ENCODE measurements at places on chromosomes 2 and 18.

- no peak for DNase-seq
These were observed 1364.0 kb upstream of the NRXN1 start for GRCh38 chr2:52395912-52396311.

DNA sequence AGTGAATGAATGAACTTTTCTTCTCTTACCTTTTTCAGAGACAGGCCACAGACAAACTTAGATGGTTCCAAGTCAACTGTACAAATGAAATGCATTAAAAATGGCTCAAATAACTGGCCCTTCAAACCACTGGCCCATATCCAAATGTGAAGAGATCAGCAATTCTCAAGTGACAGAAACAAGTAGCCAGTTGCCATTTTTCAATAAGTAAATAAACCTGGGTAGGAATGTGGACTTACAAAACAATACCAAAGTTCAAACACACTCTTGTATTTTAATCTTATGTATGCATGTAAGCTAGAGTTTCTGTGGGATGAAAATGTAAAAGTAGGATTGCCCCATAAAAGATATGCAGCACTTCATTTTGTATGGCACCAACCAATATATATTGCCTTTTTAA, 129.2 kb downstream of the MEP1B start:
- DNase-seq = no peak

DNA sequence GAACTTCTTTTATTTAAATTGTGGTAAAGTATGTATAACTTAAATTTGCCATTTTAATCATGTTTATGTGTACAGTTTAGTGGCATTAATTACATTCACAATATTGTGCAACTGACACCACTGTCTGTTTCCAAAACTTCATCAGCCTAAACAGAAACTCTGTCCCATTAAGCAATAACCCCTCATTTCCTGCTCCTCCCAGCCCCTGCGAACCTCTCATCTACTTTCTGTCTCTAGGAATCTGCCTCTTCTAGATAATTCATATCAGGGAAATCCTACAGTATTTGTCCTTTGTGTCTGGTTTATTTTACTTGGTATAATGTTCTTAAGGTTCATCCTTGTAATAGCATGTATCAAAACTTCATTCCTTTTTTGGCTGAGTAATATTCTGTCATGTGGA, 75.1 kb downstream of the BOLA3 start:
- DNase-seq = no peak

DNA sequence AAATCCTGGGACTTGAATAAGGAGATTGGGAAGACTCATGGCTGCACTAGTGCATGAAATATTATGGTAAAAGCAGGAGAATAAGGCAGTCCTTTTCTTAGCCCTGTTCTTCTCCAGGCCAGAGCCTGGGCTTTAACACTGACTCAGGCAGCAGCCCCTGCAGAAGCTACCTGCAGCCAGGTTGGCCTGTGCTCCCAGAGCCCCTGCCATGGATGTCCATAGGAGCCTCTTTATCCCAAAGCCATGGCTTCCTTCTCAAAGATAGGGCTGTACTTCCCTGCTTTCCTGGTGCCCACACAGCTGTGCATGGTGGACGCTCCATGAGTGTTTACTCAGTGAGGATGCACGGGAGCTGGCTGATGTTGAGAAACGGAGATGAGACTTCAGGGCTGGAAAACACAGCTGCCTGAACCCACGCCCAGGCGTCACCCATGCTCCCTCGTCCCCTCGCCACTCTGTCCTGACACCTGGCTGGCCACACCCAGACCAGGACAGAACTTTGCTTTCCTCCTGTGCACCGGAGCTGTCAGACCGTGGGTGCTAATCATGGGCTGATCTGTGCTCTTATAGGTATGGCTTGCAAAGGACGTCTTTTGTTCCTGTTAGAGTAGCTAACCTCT, 135.5 kb downstream of the GLI2 start:
- DNase-seq = no peak

- DNase-seq = no peak
These were observed 106.4 kb downstream of the SCN9A start for GRCh38 chr2:166269322-166269721.

GRCh38 chr2:120794716-120795115, 59.0 kb downstream of the GLI2 start:
- no peak for DNase-seq

DNA sequence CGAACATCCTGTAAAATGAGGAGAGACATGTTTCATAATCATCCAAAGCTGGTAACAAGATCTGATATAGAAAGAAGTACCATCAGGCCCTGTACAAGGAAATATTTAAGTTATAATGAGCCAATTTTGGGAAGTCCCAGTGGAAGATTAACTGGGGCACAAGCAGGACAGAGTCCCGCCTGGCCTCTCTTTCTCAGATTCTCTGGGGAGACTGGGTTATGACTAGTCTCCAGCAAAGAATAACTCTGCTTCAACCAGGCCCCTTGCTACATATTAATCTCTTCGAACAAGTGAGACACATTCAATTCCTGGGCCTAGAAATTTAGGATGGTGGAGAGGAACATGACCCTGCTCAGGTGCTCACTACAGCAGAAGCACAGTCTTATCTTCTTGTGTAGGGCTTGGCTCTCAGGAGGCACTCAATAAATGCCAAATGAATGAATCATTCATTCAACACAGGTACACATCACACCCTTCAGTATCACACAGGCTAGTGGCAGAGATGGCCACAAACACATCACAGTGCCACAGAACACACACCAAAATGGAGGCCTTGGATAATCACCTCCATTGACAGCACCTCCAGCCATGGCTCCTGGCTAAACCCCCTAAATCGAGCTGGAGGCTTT, 46.4 kb upstream of the RNF152 start:
- no peak for DNase-seq

- no peak for DNase-seq
These were observed 151.4 kb downstream of the RPIA start for GRCh38 chr2:88842656-88843460.

DNA sequence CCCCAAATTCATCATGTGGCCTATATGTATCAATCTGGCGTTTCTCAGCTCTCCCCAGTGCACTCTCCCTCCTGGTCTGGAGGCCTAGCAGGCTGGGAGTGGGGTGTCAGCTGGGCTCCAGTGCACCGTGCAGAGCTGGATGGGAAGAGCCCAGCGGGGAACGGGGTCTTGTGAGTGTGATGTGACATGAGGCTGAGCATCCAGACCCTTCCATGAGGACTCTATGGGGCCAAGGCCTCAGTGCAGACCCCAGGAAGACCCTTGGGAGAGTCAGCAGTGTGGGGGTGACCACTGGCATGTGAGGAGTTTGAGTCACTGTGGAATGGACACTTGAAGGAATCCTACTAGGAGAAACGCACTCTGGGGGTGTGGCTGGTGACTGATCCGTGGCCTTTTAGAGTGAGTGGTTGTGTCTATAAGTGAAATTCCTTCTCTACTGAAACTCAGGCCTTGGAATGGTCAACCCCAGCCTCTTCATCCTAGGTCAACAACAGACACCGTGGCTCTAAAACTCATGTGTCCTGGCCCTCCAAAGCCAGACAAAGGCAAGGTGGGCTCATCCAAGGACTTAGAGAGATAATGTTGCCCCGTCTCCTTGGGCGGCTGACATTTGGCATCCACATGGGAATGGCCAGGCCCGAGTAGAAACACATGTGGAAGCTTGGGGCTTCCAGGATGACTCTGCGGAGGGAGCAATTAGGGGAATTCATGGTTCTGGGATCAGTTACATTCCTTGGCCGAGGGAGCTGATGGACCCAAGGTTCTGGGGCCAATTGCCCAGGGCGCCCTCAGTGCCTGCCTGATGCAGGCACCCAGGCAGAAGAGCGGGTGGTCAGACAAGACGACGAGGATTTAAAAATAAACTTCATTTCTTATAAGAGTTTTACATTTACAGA, 156.0 kb upstream of the TWIST2 start:
- DNase-seq = no peak

- no peak for DNase-seq
These were observed 1364.9 kb upstream of the NRXN1 start for GRCh38 chr2:52396836-52397235.

- DNase-seq = no peak
These were observed 48.0 kb downstream of the ABI2 start for GRCh38 chr2:203376173-203376572.

DNA sequence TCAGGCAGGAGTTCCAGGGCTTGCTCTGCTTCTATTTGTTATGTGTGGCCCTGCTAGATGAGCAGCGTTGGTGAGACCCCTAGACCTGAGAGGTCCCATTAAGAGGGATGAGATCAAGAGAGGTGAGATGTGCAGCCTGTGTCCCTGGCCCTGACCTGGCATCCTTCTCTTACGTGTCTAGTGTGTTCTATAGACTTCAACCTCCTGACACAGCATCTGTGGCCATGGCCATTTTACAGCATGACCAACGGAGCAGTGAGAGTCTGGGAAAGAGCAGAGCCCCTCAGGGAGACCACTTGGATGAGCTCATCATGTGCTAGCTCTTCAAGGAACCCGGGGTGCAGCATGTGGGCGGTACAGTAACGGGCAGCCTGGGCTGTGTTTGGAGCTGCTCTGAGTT, 32.7 kb upstream of the ASPRV1 start:
- peak; percentile 29 for DNase-seq

DNA sequence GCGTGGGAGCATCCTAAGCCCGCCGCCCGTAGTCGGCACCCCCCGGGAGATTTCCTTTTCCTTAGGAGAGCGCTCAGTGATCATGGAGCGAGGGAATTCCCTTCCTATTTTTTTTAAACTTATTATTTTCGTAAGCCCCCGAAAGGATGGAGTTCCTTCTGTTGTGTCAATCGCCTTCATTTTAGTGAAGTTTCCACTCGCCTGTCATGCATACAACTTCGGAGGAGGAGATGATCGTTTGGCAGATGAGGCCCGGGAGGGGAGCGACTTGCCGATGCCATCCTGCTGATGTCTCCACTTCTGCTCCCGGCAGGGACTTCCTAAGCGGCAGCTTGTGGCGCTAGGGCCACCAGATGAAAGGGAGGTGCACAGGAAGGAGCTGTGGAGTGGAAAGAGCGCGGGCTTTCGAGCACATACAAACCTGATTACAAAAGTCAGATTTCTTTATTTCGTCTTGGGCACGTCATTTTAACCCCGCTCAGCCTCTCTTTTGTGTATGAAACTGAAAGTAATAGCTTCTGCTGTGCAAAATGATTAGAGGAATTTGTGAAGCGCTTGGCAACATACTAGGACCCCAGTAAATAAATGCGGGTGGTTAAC, at the start of gene ADGRF3:
TSS of gene ADGRF3 (minus strand) at position 336 of the 600 bp plus-strand sequence. CDS start 555 bp downstream, outside the sequence.
- DNase-seq = peak; percentile 79

GRCh38 chr18:63298400-63299365, 20.9 kb downstream of the BCL2 start:
- DNase-seq = no peak

GRCh38 chr2:17800693-17801458, 15.4 kb upstream of the MSGN1 start:
- no peak for DNase-seq

GRCh38 chr2:182540252-182540651, 113.4 kb upstream of the PDE1A start:
- DNase-seq = no peak

GRCh38 chr2:38269421-38269820, 107.7 kb downstream of the ATL2 start:
- no peak for DNase-seq

GRCh38 chr2:191246820-191247380, 1.7 kb downstream of the MYO1B start:
- no peak for DNase-seq

DNA sequence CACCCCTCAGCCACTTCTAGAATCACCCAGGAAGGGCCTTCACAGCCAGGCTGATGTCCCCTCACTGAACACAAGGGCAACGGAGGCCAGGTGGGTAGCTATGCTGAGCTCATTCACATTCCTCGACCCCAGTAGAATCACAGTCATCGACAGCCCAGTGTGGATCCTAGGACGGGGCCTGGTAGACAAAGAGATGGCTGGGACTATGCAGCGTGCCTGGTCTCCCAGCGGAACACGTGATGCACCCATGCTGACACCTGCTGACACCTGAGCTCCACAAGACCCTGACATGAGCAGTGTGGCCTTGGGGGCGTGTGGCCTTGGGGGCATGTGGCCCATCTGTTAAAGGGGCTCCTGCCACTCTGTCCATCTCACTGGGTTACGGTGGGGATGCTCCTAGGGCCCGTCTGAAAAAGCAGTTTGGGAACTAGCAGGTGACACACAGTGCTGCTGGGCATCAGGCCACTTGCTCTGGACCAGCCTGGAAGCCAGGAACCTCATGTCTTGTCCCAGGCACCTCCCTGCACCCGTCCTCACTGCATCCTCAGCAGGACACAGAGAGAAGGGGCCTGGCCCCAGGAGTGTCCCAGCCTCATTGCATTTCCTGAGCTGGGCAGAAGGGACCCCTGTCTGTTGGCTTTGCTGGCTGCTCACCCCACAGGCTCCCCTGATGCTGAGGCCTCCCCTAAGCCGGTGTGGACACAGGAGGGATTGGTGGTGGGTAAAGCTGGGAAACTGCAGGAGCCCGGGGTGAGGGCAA, 9.7 kb downstream of the ECEL1 start:
- DNase-seq = peak; percentile 45

GRCh38 chr2:191436368-191437055, 191.3 kb downstream of the MYO1B start:
- no peak for DNase-seq

DNA sequence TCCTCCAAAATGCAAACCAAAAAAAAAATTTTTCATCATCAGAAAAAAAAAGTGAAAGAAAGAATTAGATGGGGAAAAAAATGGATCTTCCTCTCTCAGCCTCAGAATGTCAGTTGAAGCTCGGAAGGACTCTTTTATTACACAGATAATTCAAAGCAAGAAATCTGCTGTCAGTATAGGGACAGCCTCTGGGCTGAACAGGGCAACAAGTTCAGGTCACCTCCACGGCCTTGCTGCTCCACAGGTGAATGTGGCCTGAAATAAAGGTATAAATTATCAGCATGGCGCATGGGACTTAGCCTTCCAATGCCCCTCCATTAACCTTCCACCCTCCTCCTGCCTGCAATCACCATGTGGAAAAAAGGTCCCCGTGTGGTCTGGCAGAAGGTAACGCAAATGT, 316.8 kb upstream of the POU3F3 start:
- DNase-seq = no peak

DNA sequence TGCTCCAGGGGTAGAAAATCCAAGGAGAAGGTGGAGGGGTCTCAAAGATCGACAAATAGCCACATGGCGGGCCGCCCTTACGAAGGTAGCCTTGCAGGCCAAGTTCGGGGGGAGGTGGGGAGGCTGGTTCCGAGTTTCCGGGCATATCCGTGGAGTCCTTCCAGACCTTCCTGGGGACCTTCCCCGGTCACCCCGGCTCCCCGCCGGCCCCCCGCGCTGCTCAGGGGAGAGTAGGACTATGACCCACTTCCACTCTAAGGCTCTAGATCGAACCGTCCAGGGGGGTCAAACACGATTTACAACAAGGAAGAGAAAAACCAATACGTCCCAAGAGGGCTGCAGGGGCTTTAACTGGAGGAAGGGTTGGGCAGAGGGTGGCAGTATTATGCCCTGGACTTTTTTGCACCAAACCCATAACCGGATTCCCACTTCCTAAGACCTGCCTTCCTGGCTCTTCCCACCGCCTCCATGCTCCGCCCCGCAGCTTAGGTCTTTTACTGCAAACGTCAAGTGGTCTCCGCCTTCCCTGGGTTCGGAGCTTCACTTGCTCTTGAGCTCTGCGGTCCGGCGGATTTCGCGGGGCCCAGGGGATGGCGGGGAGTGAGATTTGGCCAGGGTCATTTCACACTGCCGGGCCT, 779 bp upstream of the LYPD6 start:
- peak; percentile 91 for DNase-seq

- no peak for DNase-seq
These were observed 108.7 kb downstream of the GFPT1 start for GRCh38 chr2:69278366-69278765.

Measured in endodermal cell (in vitro differentiated cells).